ENCODE measurements at places on chromosomes 7 and 10. TPM values are rescaled to one million over a fixed set of nuclear protein-coding genes. Genes with fewer than 3 reads are reported as not detected.

Gene KEL
- 1.7 TPM for polyA plus RNA-seq

Gene OPTN
- polyA plus RNA-seq = 23.5 TPM

Gene GSAP
- 13.2 TPM for polyA plus RNA-seq

Gene NACAD
- not detected for polyA plus RNA-seq

Gene MACC1
- 0.45 TPM for polyA plus RNA-seq

Gene FBXL13
- polyA plus RNA-seq = 0.62 TPM

Gene TDRD1
- 0.12 TPM for polyA plus RNA-seq

Gene TAC1
- polyA plus RNA-seq = 1.2 TPM

Gene VAX1
- not detected for polyA plus RNA-seq

Gene INHBA
- polyA plus RNA-seq = 3.9 TPM

Gene SPACDR
- polyA plus RNA-seq = 1.1 TPM

Gene MINPP1
- polyA plus RNA-seq = 16.3 TPM

Gene ZNF853
- polyA plus RNA-seq = 14.1 TPM

Gene EPHA1
- 7.0 TPM for polyA plus RNA-seq

Gene CYP26C1
- polyA plus RNA-seq = not detected

Gene FAM3C
- polyA plus RNA-seq = 88.9 TPM

Gene MEST
- 882 TPM for polyA plus RNA-seq

Gene SORBS1
- polyA plus RNA-seq = not detected

Gene FLNC
- polyA plus RNA-seq = 277 TPM

Gene CTAGE8
- polyA plus RNA-seq = not detected

Gene ANKRD30A
- polyA plus RNA-seq = not detected

Gene ARL4A
- 48.1 TPM for polyA plus RNA-seq

Gene SND1
- polyA plus RNA-seq = 101 TPM

Gene VSTM4
- polyA plus RNA-seq = 41.5 TPM

Gene PHTF2
- polyA plus RNA-seq = 19.9 TPM

Gene TRIM74
- 0.35 TPM for polyA plus RNA-seq

Gene SMURF1
- polyA plus RNA-seq = 8.0 TPM

Gene C10orf67
- 0.16 TPM for polyA plus RNA-seq

Gene MAT1A
- polyA plus RNA-seq = 0.15 TPM

Gene ATOH7
- polyA plus RNA-seq = 0.17 TPM

Gene DNAH11
- polyA plus RNA-seq = 1.2 TPM

Gene CPA2
- 0.85 TPM for polyA plus RNA-seq

Gene HHEX
- polyA plus RNA-seq = not detected
